Activated effector memory CD4-positive, alpha-beta T cell treated with Interleukin-2 at 50 U/mL for 16 hours (primary cell): ENCODE measurements at places on chromosomes 3 and 15.

- no peak for DNase-seq
These were observed 24.4 kb upstream of the TNFAIP8L3 start for GRCh38 chr15:51119120-51119519.

DNA sequence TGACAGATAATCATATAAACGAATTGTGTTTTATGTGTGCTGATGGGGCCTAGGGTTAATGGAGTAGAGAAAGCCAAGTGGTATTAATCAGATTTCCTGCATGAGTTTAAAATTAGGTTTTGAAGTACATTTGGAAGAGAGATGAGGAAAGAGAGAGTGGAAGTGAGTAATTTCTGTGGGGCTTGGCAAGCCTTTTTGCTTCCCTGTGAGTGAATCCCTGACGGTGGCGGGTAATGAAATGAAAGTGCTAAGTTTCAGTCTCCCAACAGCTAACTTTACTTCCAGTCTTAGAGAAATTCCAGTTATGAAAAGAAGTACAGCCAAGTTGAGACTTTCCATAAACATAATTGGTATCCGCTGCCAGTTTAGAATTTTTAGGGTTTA is 139.4 kb downstream of the BBX start:
- DNase-seq, result no peak

DNA sequence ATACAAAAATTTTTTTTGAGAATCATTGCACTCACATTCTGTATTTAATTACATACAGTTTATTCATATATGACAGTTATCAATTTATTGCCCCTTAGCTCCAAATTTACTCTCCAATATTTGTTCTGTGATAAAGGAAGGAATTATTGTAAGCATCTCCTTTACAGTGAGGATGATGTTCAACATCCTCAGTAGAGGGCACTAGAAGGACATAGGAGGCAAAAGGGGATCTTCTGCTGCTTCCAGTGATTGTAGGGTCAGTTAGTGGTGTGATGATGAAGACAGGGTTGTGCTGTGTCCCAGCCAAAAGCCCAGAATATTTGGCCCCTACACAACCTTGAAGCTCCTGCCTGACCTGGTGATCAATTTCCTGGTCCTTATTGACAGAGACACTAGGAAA is 89.9 kb upstream of the DCBLD2 start:
- no peak for DNase-seq

GRCh38 chr15:37040072-37040742 is 60.1 kb downstream of the MEIS2 start:
- DNase-seq, result no peak

DNA sequence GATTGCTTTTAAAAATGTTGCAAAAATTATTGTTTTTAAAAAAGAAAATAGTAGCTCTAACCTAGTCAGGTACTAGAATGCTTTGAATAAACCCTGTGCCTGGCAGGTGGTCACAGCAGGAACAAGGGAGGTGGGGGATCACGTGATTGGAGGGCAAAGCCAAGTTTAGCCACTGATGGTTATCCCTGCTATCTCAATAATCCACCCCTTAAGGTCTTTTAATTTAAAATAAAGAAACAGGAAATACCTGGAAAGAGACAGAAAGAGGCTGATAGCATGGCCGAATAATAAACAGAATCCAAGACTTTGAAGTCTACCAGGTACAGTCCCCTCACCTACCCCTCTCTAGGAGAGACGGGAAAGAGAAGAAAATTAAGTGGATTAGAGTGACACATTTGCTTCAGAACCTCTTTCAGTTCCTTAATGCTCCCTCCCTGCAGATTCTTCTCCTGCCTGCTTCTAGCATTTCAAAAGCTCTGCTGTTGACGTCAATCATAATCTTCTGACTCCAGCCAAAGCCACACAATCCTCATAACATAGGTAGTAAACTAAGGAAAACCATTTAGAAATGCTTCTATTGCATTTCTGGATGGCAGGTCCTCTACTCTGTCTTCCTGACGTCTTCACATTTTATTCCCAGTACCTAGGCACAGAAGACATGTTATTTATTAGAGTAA is 303.4 kb upstream of the MME start:
- no peak for DNase-seq

DNA sequence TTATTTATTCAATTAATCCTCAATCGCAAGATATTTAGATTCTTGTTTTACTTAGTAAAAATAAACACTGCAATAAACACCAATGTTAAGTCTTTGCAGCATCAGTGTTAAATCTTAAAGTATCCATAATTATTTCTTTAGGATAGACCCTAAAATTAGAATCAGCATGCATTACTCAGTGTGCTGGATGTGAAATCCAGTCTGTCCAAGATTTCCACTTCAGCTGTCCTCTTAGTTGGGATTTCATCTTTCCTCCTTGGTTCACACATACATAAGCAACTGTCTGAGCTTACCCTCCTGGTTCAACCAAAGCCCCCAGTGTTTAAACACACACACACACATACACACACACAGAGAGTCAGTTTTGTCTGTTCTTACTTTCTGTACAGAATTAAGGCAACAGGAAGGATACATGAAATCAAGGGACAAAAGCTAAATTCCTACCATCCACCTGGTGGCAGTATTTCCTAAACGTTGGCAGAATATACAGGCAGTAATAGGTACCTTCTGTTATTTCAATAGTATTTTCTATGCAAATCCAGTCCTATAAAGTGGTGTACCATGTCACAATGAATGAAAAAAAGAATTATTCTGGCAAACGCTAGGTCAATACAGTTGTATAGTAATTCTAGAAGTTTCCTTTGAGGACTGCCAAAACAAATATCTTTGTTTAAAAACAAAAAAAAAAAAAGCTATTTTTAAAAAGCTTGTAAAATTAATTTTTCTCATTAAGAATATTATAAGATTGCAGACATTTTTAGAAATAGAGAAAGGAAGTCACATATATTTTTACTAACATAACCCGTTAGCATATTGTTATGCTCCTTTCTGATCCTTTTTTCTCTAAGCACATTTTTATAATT is 27.3 kb upstream of the DMXL2 start:
- no peak for DNase-seq

GRCh38 chr3:189773056-189773455 is 141.9 kb downstream of the TP63 start:
- no peak for DNase-seq

- DNase-seq, result no peak
These were observed 144.7 kb upstream of the ABHD17C start for GRCh38 chr15:80550219-80550907.

GRCh38 chr3:107953722-107954121 is 137.1 kb downstream of the CD47 start:
- DNase-seq, result no peak

DNA sequence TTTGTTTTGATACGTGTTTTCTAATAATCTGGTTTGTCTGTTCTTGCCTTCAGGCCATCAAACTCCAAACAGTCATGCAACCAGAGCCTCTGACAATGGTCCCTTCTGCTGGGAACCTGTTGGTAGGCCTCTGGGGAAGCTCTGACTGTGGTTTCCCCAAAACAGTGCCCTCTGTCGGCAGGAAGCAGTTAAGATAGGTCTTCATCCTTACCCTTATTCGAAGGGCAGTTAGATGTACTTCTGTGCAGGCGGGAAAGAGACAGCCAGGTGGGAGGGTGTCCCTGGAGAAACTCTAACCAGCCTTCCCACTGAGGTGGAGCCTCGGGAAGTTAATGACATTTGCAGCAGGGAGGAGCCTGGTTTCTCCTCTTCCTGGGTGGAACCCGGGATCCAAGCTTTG is 81.6 kb upstream of the CHMP2B start:
- DNase-seq, result no peak

GRCh38 chr3:49417516-49418120 is 4.7 kb downstream of the AMT start:
- DNase-seq, result no peak

- DNase-seq, result no peak
These were observed 15.6 kb downstream of the CADM2 start for GRCh38 chr3:84974347-84974746.

GRCh38 chr3:31614162-31614921 is 81.6 kb downstream of the STT3B start:
- no peak for DNase-seq

DNA sequence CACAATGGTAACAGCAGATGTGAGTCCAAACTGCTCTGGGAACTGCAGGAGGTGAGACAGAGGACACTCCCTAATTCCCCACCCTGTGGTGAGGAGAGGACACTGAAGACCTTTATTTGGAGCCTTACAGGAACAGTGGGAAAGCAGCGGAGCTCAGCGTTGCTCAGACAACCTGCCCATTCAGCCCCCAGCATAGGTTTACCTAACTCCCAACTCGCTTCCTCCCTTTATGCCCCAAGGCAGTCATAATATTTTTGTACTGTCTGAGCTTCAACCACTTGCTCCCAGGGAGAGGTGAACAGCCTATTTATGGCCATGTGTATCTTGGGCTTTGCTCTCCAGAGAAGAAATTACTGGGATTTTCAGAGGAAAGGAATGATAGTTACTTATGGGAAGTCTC is 34.1 kb downstream of the SHC4 start:
- no peak for DNase-seq

DNA sequence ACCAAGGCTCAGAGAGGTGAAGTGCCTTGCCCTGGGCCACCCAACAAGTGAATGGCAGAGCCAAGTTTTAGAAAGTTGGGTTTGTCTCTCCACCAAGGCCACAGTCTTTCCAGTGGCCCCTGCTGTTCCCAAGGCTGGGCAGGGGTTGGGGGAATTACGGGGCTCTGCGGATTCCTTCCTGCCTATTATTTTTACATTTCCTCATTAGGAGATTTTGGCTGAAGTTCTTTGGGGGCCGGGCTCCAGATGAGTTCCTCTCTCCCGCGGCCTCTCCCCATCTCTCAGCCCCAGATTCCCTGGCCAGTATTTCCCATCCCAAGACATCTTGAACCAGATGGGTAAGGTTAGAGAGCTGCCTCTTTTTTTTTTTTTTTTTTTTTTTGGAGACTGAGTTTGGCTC is 44.0 kb upstream of the SMAD6 start:
- no peak for DNase-seq

DNA sequence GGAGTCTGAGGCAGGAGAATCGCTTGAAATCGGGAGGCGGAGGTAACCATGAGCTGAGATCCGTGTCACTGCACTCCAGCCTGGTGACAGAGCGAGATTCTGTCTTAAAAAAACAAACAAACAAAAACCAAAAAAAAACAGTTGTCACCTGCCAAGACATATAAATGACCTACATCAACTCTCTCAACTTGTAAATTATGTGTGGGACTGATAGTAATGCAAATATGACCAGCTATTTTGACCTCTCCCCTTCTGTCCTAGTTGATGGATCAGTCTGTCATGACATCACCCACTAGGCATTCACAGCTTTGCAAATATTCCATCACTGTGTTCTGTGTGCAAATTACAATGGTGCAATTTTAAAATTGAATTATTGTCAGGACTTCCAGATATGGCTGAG is 175.4 kb downstream of the EBLN2 start:
- DNase-seq, result no peak

DNA sequence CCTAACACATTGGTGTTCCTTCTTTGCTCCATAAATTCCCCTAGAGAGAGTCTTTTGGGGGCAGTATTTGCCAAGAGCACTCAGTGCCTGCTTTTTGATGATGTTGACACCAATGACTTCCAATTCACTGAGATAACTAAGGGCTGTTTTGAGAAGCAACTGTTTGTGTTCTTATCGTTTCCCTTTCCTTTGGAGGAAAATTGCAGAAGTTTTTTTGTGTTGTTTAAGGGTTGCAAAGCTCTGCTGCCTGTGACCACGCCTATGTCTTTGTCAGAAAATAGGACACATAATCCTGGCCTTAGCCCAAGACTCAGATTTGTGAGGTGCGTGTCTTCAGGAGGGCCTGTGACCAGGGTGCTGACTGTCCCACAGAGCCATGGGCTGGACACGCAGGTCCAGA is 99.6 kb downstream of the FAM43A start:
- no peak for DNase-seq

GRCh38 chr3:154584974-154585373 is 155.0 kb upstream of the GPR149 start:
- DNase-seq, result no peak

- no peak for DNase-seq
These were observed 8.0 kb downstream of the CCDC14 start for GRCh38 chr3:123952844-123953520.
